ENCODE measurements at places on chromosomes 6 and 20.

- no peak for DNase-seq
Observed at GRCh38 chr6:92840246-92840930, 579.0 kb downstream of the EPHA7 start.

DNA sequence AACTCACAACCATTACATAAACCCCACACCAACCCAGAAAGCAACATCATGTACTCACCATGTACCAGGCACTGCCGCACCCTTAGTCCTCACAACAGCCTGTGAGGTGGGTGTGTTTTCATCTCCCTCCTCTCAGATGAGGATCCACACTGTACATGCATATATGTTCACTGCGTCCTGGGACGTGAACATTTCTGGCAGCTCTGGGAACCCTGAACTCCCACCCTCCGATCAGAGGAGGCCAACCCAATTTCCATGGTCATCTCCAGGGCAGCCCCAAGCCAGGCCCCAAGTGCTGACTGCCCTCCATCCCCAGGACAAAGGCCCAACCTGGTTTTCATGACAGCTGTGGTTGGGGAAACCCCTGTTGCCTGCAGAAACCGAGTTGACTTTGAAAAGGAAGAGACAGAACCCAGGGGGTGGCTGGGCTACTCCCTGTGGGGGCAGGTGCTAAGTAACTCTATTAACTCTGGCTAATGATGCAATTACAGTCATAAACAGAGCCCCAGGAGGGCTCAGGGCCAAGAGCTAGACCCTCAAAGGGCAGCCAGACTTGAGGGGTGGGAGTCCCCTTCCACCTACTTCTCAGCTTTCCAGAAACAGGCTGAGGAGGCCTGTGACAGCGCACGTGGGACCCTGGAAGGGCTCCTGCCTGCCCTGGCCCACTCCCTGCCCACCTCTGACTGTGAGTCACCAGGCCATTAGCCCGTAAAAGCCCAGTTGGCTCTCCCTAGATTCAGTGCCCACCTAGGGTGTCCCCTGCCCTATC, 2.6 kb downstream of the TFEB start:
- DNase-seq = no peak

DNA sequence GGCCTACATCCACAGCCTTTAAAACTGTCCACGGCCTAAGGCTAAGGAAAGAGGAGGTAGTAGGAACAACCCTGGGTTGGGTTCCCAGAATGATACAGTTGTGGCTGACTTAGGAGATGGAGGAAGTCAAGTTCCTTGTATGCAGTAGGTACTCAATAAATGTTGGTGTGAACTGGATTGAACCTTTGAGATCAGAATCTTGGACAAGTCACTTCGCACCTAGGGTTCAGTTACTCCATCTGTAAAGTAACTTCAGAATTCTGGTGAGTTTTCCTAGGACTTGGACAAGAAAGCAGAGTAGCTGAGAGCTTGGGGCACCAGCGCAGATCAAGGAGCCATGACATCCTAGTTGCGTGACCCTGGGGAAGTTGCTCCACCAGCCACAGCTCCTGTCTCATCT, 9.1 kb downstream of the XKR7 start:
- DNase-seq = no peak

- no peak for DNase-seq
Observed at GRCh38 chr20:11814267-11814666, 103.4 kb upstream of the BTBD3 start.

- no peak for DNase-seq
Observed at GRCh38 chr6:123053602-123054225, 57.7 kb downstream of the CLVS2 start.

- DNase-seq = peak; percentile 77
Observed at GRCh38 chr20:5749952-5750779, at the start of gene SHLD1. Gene SHLD1 (plus strand): TSS chr20:5750401. CDS start chr20:5772866, 22,465 bp downstream.

DNA sequence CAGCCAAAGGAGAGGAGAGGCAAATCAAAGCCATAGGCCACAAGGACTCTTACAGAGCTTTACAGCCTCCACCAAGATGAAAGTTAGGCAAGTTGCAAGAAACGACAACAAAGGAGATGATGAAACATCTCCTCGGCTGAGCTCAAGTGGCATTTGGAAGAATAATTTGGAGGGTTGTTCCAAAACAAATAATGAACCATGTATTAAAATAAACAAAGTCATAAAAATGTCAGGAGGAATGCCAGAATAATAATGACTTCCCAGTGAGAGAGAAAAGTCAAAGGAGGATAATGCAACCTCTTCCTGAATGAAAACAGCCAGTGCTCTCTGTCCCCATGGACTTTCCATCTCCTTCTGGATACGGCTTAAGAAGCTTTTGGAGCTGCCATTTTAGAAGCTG, 371.4 kb upstream of the ID4 start:
- no peak for DNase-seq

DNA sequence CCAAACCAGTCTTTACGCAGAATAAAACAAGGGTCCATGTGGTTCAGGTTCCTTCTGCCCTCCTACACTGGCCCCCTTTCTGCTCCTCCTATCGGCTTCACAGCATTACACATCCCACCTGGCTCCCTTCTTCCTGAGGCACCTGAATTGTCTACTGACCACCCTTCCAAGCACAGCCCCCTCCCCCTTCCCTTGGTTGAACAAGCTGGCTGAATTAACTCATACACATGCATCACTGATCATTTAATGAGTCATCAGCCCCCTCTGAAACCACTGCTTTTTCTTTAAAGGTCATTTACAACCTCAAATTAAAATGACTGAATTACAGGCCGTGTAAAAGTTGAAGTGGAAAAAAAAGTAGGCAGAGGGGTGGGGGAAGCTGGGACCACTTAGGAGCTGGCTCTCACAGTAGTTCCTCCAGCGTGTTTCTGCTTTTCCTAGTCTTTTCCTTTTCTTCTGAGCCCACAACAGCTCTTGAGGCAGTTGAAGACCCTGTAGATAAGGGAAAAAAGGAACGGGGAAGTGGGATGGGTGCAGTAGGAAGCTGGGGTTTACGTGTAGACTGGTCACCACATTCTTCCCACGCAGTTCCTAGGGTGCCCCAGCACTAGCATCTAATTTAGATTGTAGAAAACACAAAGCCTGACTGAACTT, 67.6 kb downstream of the FYN start:
- DNase-seq = no peak

GRCh38 chr6:135581211-135581610, 83.7 kb upstream of the AHI1 start:
- no peak for DNase-seq

DNA sequence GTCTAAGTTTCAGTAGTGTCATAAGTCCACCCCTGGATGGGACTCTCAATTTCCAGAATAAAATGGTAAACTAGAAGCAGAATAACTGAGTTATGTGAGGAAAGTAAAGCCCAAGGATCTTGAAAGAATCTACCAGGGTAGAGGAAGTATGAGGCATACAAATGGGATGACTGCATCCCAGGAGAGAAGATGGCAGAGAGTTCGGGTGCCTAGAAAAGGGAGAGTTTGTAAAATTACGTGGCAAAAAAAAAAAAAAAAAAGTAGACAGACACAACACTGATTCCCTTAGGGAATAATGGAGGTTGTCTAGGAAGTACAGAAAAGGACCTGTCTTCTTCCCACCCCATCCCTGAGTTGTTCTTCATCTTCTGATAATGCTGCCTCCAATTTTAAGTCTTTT, 3.4 kb downstream of the GABBR1 start:
- no peak for DNase-seq

DNA sequence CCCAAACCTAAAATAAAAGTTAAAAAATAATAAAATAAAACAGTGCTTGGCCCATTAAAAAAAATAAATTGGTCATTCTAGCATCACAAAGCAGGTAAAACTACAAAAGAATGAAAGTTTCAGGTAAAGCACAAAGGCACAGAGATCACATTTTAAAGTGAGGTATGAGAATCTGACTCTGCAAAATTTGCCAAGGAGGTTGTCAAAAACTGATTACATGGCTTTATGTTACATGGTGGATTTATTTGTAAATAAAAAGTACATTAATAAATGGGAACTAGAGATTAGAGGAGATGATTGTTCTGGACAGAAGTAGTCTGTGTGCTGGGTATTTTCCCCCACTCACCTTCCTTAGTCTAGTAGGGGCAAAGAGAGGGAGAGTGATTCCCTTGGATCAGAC, 24.2 kb upstream of the ATXN1 start:
- no peak for DNase-seq

- no peak for DNase-seq
Observed at GRCh38 chr20:8000796-8001195, 18.8 kb downstream of the TMX4 start.

GRCh38 chr20:39778847-39779604, 816.9 kb downstream of the DHX35 start:
- DNase-seq = no peak

- DNase-seq = no peak
Observed at GRCh38 chr20:49518576-49518975, 36.1 kb upstream of the KCNB1 start.

DNA sequence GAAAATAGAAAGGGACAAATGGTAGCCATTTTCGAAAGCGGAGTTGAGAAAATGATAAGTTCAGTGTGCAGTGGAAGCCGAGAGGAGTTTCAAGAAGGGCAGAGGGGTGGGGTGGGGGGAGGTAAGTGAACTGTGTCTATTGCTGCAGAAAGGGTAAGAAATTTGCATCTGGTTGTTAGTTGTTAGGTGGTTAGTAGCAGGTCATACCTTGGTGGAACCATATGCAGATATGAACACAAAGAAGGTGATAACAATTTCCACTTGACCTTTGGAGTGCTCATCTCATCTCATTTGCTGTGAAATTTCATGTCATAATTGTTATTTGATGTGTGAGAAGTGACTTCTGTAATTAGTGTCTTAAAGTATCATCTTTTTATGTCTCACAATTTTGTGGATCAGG, 288.2 kb downstream of the QKI start:
- DNase-seq = no peak

DNA sequence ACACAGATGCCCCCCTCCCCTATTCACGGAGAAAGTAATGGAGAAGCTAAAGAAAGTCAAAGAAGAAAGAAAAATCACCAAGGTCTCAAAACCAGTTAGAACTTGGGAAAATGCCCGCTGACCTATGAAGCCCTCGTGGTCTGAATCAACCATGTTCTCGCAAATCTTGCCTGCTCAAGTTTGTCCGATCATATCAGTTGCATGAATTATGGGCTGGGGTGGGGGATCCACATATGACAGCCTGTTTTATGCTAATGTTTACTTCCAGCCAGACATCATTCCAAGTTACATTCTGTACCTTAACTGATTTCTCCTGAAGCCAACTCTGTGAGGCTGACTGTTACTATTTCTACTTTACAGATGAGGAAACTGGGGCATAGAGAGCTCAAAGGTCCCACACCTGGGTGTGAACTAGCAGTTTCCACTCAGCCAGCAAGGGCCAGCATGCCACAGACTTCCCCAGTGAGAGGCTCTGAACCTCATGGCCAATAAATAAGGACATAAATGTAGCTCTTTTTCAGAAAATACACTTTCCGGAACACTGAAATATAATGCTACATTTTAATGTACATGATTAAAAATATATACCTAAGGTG, 2.1 kb downstream of the RNASET2 start:
- no peak for DNase-seq

GRCh38 chr6:147157930-147158329, 46.3 kb upstream of the STXBP5 start:
- DNase-seq = no peak

DNA sequence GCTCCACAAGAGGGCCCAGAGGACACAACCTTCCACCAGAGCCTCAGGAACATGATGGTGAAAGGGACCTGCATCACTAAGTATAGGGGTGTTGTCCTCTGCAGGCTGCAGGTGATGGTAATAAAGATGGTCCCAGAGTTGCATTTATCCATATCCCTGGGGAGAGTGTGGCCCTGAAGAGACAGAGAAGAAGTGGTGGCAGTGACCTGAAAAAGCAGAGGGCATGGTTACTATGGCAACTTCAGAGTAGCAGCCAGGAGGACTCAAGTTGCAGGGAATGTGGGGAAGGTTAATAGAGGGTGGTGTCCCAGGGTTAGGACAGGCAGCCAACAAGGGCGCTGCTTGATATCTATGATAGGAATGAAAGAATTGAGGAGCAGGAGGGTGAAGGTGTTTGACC, 57.1 kb downstream of the HLA-A start:
- DNase-seq = no peak

- DNase-seq = peak; percentile 99
Observed at GRCh38 chr6:26122793-26123674, 35.8 kb downstream of the HFE start.

GRCh38 chr6:55836945-55837344, 38.4 kb downstream of the BMP5 start:
- DNase-seq = no peak

- no peak for DNase-seq
Observed at GRCh38 chr20:2137552-2138201, 36.0 kb downstream of the STK35 start.

- no peak for DNase-seq
Observed at GRCh38 chr20:25254986-25255680, 7.2 kb downstream of the PYGB start.

- DNase-seq = no peak
Observed at GRCh38 chr6:4405621-4406212, 270.3 kb upstream of the ECI2 start.

DNA sequence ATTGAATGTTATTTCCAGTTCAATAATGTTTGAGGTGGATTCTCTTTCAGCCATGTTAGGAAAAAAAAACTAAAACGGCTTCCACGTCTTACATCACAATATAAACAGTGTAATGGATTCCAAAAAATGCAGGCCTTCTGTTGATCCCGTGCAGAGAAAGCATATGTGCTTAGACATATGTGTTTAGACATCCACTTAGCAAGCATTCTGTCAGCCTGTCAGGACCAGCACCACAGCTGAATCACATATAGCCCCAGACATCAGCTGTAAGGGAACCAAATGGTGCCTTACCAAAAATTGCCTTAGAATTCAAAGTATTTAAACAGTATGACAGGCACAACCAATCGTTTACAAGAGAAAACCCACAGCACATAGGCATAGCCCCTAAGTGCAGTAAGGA, 304.9 kb downstream of the EYA4 start:
- DNase-seq = no peak

All from HFF-Myc (cell line).